ENCODE measurements at places on chromosomes 3 and 15.

GRCh38 chr15:57651445-57651844 is 55.1 kb upstream of the POLR2M start:
- no peak for DNase-seq

DNA sequence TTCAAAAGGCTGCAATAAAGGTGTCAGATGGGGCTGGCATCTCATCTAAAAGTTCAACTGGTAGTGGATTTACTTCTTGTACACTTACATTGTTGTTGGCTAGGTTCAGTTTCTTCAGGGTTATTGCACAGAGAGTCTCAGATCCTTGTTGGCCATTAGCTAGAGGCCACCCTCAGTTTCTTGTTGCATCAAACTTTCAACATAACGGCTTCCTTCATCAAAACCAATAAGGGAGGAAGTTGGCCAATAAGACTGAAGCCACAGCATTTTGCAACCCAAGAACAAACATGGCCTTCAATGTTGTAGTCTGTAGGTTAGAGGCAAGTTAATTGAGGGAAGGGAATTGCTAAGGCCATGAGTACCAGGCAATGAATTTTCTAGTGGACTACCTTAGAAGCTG is 218.0 kb downstream of the ZBBX start:
- DNase-seq = no peak

DNA sequence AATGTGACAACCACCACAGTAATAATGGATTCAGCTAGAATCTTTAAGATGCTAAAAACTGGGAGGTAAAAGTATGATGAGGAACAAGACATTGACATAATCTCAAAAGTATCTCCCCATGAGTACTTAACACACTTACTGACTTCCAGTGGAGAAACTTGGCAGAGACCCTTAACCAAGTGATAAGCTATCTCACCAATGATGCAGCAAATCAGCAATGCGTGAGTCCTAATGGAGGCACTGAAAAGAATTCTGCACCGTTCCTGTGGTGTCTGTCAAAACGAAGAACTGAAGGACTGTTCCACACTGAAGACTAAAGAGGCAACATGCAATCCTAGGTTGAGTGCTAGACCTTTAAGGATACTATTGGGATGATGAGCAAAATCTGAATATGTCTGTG is 67.9 kb upstream of the OCA2 start:
- DNase-seq = no peak

DNA sequence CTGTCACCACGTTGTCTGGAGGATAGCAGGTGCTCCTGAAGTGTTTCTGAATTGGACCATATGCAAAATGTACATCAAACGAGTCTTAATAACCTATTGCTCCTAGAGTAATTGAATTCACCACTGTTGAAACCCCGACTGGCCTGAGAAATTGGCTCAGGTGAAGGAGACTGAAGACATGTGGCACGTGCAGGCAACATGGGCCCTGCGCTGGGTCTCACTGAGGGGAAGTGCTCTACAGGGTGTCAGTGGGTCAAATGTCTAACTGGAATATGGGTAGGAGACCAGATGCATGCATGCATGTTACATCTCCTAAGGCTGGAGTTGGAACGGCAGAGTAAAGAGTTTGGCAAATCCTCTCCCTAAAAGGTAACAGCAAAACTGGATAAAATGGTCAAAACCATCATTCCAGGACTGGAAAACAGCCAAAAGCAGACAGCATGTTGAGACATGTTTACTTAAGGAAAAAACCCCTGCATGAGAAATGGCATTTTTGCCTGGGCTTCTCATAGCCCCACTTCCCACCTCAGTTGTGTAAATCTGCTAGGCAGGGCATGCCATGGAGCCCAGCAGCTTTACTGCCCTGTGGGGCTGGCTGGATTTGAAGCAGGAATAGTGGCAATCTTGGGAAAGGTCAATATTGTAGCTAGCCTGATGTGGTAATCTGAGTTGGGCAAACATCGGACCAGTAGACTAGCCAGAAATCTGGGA is 131.3 kb downstream of the TJP1 start:
- no peak for DNase-seq

DNA sequence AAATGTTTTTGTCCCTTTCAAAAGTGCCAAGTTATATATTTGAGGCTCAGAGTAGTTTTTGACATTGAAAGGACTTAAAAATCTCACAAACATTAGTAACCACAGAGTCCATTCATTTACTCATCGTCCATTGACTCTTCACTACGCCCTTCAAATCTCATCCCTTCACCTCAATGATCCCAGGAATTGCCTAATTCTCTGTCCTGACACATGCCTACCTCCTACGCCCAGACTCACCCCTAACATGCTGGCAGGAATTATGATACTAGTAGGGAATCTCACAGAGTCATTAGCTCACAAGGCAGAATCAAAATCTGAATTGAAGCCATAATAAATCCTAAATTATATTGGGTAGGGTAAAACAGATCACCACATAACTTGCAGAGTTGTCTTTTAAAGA is 410.1 kb downstream of the RAP2B start:
- DNase-seq = no peak

GRCh38 chr15:77831986-77832385 is 199.3 kb upstream of the LINGO1 start:
- no peak for DNase-seq

DNA sequence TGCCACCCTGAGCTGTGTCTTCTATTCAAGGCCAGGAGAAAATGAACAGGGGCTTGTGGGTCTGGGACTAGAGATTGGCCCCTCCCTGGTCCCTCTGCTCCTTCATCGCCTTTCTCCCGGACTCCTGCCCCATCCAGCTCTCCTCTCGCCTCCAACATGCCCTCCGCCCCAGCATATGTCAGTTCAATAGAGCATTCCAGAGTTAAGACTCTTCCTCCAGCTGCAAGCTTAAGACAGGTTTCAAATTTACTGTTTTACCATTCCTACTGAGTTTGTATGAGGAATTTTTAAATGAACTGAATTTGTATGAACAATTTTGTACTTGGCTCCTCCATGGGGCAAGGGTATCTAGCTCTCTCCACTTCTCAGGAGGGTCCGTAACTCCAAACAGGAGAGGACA is 195.6 kb downstream of the TBC1D2B start:
- DNase-seq = no peak

DNA sequence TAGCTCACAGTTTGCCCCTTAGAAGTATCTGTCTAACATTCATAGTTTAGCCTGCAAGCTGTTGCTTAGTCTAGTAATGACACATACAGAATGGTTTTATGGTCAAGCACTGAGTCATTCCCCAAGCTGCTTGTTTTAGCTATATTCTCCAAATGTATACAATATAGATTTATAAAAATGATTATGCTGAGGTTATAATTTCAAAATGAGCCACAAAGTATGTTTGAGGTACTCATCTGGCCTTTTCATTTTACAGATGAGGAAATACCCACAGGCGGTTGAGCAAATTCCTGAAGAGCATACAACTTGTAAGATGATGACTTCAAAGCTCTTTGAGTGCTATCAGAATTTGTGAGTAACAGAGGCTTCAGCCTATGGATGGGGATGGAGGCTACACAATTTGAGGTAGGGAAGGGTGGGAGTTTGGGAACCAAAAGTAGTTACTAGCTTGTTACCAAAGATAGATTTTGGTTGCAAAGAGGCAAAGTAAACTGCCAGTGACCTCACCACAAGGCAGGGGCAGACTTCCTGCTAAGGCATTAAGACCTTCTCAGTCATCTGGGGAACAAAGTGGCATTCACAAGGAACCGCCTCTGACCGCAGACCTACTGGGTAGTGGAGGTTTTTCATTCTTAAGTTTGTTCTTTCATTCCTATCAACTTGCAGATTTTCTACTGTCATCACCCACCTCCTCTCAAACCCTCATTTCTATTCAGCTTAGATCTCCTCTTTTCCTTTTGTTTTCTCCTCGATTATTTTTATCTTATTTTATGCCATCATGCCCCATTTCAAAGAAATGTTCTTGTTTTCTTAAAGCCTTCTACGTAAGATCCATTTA is 257.2 kb upstream of the NECTIN3 start:
- peak; percentile 9 for DNase-seq

GRCh38 chr15:60021589-60022378 is 17.7 kb downstream of the FOXB1 start:
- DNase-seq = no peak

DNA sequence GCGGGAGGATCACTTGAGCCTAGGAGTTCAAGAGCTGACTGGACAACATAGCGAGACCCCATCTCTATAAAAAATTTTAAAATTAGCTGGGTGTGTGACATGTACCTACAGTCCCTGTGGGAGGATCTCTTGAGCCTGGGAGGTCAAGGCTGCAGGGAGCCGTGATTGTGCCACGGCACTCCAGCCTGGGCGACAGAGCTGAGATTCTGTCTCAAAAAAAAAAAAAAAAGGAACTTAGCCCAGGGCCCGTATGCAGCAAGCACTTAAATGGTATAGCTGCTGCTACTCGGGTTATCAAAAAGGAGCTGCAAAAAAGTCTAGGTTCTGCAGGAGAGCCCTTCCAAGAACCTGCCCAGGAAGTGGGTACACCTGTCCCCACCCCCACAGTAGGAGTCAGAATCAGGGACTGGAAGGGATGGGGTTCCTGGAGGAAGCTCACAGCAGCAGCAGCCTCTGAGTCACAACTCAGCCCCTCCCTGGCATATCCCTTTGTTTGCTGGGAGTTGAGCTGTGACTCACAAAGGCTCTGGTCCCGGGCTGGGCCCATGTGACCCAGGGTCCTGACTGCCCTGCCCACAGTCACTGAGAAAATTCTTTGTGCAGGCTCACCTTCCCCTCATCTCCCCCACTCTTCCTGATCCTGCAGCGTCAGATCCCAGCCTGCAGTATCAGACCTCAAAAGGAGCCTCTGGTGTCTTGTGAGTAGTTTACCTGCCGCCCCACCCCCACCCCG is at the start of gene SPATA12:
TSS of gene SPATA12 (plus strand) at position 576 of the 733 bp plus-strand sequence. CDS start 13,031 bp downstream, outside the sequence.
- no peak for DNase-seq

DNA sequence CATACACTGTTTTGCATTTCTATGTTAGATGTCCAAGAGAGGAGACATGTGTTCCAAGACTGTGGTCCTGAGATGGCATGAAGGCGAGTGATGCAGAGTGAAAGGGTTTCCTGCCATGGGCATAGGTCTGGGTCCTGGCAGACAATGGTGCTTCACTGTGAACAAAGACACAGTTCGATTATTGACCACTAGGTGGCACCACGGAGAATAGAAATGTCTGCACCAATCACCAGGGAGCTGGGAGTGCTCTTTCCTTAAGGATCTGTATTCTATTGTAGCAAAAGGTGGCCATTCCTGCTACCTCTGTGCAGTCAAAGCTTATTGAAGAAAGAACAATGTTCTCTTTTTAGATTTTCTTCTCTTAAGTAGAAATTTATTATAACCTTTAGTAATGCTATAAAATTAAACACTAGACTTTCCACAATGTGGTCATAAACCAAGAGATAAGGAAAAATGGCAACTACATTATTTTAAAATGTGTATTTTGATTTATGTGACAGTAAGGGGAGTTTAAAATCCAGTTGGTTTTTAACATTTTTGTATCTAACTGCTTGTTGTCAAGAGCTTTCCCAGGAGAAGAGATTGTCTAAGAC is 88.7 kb downstream of the GABRG3 start:
- peak; percentile 5 for DNase-seq

DNA sequence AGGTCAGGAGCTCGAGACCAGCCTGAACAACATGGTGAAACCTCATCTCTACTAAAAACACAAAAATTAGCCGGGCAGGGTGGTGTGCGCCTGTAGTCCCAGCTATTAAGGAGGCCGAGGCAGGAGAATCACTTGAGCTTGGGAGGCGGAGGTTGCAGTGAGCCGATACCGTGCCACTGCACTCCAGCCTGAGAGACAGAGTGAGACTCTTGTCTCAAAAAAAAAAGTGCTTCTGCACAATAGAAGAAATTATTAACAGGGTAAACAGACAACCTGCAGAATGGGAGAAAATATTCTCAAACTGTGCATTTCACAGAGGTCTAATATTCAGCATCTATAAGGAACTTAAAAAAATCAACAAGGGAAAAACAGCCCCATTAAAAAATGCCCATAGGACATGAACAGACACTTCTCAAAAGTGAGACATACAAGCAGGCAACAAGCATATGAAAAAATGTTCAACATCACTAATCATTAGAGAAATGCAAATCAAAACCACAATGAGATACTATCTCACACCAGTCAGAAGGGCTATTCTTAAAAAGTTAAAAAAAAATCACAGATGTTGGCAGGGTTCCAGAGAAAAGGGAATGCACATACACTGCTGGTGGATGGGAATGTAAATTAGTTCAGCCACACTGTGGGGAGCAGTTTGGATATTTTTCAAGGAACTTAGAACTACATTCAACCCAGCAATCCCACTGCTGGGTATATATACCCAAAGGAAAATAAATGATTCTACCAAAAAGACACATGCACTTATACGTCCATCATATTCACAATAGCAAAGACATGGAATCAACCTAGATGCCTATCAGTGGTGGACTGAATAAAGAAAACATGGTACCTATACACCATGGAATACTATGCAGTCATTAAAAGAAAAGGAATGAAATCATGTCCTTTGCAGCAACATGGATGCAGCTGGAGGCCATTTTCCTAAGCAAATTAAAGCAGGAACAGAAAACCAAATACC is 75.5 kb downstream of the MSL2 start:
- no peak for DNase-seq

DNA sequence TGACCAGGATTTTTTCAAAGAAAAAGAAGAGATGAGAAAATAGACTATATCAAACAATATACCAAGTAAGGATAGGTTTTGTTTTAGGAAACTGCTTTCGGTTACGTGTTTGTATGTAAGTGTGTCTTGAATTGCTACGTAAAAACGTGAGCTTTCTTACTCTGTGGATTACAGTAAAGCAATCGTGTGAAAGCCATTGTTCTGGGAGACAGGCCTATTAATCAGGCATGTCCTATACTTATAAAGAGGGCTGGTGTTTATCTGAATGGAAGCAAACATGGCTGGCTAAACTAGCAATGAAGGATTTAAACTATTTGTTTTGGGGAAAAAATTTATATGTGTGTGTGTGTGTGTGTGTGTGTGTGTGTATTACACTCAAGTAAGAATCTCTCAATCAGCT is 2.6 kb downstream of the EHHADH start:
- no peak for DNase-seq

GRCh38 chr15:78072080-78072892 is 5.2 kb downstream of the TBC1D2B start:
- DNase-seq = no peak

DNA sequence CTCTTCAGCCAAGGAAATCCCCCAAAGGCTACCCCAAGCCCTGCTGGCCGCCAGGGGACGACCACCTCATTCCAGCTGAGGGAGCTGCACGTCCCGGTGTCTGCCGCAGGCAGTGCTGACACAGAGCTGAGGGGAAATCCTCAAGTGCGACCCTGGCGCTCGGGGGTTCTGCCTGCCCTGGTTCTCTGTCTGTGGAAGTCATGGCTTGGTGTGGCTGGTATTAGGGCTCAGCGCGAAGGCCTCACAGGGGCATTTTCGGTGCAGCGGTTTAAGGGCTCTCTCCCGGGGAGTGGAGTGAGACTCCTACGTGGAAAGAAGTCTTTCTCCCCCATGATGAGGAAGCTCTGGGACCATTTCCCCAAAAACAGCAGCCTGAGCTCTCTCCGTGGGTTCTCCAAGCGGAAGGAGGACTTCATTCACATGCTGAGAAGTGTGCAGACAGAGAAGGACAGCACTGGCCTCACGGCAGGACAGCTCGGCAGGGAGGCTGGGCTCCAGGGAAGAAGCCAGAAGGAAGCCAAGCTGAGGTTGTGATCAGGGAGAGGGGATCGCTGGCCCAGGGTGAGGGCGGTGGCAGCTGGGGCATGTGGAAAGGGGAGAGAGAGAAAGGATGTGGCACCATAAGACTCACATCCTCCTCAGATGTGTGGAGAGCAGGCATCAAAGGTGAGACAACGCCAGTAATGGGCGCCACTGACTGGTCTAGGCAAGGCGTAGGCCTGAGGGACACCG is 48.6 kb downstream of the KLF15 start:
- DNase-seq = no peak

GRCh38 chr15:94722024-94722636 is 490.8 kb downstream of the MCTP2 start:
- no peak for DNase-seq
